Fibroblast of the aortic adventitia (primary cell): ENCODE measurements at places on chromosomes 7 and 10.
A peak's percentile ranks its signal among the peaks of the same experiment; 100 is the strongest.

- peak; percentile 76 for DNase-seq
These were observed 12.3 kb downstream of the KLF14 start for GRCh38 chr7:130721486-130722277.

DNA sequence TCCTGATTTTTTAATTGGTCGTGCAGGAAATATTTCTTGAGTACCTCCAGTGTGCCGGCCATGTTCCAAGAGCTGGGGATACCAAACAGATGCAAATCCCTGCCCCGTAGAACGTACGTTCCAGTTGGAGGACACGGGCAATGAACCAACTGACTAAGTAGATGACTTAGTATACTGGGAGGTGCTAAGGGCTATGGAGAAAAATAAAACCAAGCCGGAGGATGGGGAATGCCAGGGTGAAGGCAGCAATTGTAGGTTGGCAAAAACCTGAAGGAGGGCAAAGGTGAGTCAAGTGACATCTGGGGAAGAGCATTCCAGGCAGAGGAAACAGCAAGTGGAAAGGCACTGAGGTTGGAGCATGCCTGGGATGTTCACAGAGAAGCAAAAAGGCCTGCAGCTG, 6.8 kb upstream of the VSIR start:
- DNase-seq = no peak

GRCh38 chr7:157418204-157419034, 81.6 kb downstream of the DNAJB6 start:
- no peak for DNase-seq

DNA sequence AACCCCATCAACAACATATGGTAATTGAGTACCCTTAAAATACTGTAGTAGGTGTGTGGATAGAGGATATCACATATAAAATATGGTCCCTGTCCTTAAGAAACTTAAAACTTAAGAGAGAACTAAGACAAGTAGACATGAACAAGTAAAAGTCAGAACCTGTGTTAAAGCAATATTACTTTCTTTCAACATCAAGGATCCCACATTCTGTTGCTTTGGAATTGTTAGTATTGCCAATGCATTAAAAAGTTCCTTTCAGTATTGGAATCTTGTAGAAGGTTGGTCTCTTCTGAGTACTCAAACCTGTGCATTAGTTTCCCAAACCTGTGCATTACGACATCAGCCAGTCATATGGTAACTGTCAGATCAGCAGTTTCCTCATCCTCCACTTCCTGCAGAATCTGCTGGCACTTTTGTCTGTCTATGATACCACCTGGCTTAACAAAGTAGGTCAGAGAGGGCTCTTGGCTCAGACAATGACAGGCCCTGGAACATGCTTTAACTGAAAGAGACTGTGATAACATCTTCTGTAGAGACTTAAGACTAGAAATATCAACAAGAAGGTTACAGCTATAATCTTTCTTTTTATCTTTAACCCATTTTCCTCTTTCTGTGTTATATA, 56.5 kb downstream of the CCDC71L start:
- DNase-seq = no peak

- DNase-seq = no peak
These were observed 24.0 kb upstream of the CSGALNACT2 start for GRCh38 chr10:43114088-43114742.

DNA sequence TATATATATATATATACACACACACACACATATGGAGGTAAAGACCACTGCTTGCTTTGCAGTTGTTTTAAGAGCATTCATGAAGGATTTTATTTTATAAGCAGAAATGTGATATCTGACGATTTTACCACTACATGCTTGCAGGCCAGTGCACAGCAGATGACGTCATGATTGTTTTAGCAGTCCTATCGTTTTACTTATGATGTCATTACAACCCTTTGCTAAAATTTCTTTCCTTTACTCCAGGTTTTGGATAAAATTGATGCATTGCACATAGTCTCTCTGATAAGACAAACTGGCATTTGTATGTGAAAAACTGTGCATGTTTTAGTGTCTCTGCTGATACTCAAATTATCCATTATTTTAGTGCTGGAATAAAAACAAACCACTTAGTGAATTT, 9.2 kb downstream of the EGFR start:
- DNase-seq = peak; percentile 61

DNA sequence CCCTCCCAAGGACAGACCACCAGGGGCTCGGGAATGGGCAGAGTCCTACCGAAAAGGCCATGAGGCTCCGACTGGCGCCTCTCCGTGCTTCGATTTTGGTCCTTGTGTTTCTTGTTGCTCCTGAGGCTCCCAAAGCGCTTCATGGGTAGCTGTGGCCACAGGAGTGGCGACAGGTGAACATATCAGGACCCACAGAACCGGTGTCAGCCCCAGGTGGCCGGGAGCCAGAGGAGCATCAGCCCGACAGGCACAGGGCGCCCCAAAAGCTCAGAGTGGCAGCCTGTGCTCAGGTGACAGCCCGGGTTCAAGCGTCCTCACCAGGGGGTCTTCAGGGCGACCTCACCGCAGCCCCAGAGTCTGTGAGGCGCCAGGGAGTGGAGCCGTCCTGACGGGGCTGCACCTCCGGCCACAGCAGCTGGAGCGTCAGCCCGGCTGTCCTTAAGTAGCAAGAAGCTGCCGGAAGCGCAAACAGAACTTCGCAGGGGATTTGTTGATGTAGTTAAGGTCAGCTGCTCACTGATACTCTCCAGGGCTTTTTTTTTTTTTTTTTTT, 141.0 kb downstream of the PRKAG2 start:
- no peak for DNase-seq

- DNase-seq = no peak
These were observed 47.2 kb downstream of the CDK1 start for GRCh38 chr10:60825520-60825919.

- no peak for DNase-seq
These were observed 431.2 kb upstream of the C7orf33 start for GRCh38 chr7:148159331-148159730.

DNA sequence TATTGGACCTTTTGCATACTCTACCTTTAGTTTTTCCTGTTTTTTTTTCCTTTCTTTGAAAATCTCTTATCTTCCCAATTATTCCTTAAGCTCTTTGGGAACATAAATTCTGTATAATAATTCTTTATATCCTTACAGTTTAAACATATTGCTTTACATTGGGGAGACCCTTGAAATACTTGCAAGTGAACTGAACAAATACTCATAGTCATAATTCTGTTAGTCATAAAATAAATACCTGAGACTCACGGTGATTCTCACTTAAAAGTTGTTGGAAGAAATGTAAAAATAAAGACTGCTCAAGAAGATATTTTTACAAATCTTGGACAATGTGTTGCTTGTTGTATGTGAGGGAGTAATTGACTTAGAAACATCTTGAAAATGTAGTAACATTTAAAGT, 515.2 kb upstream of the POT1 start:
- DNase-seq = no peak

GRCh38 chr7:38280000-38280399, 6.6 kb upstream of the TARP start:
- DNase-seq = no peak

- DNase-seq = no peak
These were observed 234.9 kb downstream of the PARD3 start for GRCh38 chr10:34580214-34580613.

DNA sequence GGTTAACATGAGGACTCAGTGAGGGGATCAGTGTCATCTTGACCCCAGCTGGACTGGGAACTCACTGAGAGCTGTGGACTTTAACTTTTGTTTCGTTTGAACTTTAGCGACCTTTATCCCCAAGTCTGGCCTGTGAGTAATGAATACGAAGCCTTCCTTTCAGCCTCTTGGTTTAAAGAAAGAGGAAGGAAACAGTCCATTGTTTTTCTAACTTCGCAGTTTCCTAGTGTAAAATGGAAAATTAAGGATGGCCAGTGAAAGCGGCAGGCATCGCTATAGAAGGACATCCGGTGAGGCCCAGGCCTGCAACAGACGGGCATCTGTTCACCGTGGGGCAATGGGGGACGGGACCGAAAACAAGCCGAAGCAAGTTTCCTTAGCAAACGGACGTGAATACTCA, 44.1 kb upstream of the ADO start:
- no peak for DNase-seq

DNA sequence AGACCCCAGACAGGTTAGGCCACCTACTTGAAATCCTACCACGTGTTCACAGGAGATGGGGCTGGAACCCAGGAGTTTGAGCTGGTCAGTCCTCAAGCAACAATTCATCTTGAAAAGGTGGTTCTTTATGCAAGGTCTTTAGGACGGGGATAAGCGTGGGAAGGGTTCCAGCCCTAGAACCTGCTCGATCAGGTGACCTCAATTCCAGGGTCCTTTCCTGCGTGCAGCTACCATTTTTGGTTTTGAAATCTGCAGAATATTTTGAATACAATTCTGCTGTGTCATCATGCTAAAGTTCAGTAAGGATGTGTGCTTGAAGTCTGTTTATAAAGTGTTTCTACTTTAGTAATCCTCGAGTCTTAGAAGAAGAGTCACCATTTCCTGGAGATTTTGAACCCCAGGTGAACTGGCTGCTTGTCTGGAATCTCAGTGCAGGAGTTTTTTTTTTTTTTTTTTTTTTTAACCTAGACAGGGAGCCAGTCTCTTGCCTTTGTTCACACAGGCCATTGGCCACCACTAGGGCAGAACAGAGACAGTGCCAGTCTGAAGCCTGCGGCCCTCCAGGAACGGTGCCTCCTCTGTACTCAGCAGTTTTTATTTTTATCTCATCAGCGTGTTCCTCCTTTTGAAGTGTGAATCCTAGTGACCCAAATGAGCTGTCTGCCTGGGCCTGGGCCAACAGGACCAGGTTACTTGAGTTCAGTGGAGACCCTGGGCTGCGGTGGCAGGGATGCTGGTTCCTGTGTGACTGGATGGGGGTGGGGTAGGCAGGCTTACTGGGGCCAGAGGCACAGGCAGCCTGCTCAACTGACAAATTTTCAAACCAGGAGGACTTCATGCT, 54.6 kb downstream of the EEPD1 start:
- peak; percentile 26 for DNase-seq

DNA sequence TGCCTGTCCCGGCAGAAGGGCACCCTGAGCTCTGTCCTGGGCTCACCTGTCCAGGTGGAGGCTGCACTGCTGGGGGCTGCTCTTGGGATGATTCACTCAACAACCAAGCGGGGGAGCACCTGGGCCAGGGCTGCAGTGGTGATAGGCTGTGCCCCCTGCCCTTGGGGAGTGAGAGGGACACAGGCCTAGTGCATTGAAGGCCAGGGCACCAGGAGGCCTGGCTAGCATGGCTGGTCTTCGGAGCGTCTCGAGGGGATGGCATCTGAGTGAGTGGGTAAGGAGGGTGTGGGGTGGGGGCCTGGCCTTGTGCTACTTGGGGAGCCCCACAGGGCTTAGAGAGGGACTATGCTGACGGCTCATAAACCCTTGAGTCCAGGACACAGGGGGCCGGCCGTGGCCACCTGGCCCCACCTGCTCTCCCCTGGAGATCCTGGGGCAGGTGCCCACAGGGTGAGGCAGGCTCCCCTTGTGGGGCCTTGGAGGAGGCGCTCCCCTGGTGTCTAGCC, 3.1 kb downstream of the PWWP2B start:
- DNase-seq = no peak

GRCh38 chr7:123615344-123615743, 13.7 kb downstream of the ASB15 start:
- peak; percentile 93 for DNase-seq

GRCh38 chr10:75104842-75105241, 6.6 kb upstream of the SAMD8 start:
- DNase-seq = no peak

GRCh38 chr7:53771701-53772100, 736.3 kb downstream of the POM121L12 start:
- no peak for DNase-seq

- DNase-seq = peak; percentile 91
These were observed 77.2 kb downstream of the CH25H start for GRCh38 chr10:89129911-89130310.

- DNase-seq = no peak
These were observed 98.9 kb downstream of the KAT6B start for GRCh38 chr10:74925291-74925690.

- peak; percentile 65 for DNase-seq
These were observed 256.3 kb upstream of the MAGI2 start for GRCh38 chr7:79709574-79710409.

- DNase-seq = peak; percentile 47
These were observed 136.6 kb downstream of the SPAG6 start for GRCh38 chr10:22481687-22482539.

- DNase-seq = no peak
These were observed 17.3 kb upstream of the FOXL3 start for GRCh38 chr7:272631-273030.

DNA sequence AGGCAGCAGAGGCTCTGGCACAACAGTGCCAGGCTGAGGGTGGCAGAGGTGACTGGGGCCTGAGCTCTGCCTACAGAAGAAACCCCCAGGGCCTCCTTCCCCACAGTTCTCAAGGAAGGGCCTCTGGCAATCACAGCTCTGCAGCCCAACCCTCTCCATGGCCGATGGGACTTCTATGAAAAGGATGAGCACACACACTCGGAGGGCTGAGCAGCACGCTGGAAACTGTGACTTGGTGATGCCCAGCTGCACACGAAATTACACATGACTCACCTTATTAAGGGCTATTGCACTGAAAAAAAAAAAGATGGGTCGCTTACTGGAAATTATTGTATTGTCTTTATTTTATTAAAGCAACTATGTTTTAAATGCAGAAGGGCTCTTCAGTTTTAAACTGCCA, 42.9 kb upstream of the LRRC18 start:
- no peak for DNase-seq

- no peak for DNase-seq
These were observed 59.7 kb upstream of the PIP4K2A start for GRCh38 chr10:22774102-22774501.

GRCh38 chr7:24283897-24284698, at the start of gene NPY:
NPY (plus strand) TSS chr7:24284190; CDS start chr7:24285241, 1,051 bp downstream.
- DNase-seq = no peak

- DNase-seq = no peak
These were observed 126.9 kb downstream of the MGMT start for GRCh38 chr10:129593953-129594352.

- DNase-seq = peak; percentile 70
These were observed 171.5 kb upstream of the SP4 start for GRCh38 chr7:21256310-21256877.

DNA sequence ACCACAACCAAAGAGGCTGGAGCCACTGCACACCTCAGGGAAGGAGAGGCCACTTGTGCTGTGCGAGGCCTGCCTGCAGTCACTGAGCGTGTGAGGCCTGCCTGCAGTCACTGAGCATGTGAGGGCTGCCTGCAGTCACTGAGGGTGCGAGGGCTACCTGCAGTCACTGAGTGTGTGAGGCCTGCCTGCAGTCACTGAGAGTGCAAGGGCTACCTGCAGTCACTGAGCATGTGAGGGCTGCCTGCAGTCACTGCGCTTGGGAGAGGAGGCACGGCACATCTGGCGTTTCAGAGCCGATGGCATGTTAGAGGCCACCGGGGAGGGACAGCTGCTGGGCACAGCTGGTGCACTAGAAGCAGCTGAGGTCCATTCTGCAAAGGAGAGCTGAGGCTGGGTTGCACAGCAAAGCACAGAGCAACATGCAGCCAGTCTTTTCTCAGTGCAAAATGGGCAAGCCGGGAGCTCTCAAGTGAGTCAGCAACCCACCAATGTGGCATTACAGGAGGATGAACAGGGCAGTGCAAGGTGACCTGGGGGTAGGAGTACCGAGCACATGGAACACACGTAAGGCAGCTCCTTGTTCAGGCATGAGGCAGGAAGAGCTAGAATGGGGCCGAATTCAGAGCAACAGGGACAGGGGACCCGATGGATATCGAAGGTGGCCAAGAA, 540.1 kb downstream of the PTPRN2 start:
- DNase-seq = no peak
